ENCODE measurements at places on chromosomes 5 and 9. TPM values are rescaled to one million over a fixed set of nuclear protein-coding genes. Genes with fewer than 3 reads are reported as not detected.

The GSN gene
- polyA plus RNA-seq, result 214 TPM

The DIPK1B gene
- polyA plus RNA-seq, result 14.0 TPM

The ANKRD55 gene
- 0.57 TPM for polyA plus RNA-seq

The G3BP1 gene
- 107 TPM for polyA plus RNA-seq

The OR1J4 gene
- polyA plus RNA-seq, result not detected

The SLIT3 gene
- 15.2 TPM for polyA plus RNA-seq

The STING1 gene
- polyA plus RNA-seq, result 36.2 TPM

The TAF11L10 gene
- polyA plus RNA-seq, result not detected

The FGFR4 gene
- 181 TPM for polyA plus RNA-seq

The GPR21 gene
- polyA plus RNA-seq, result 0.14 TPM

The HSPB3 gene
- 118 TPM for polyA plus RNA-seq

The CCL27 gene
- 0.32 TPM for polyA plus RNA-seq

The CCL28 gene
- not detected for polyA plus RNA-seq

The SGCD gene
- 98.2 TPM for polyA plus RNA-seq

The POU5F2 gene
- polyA plus RNA-seq, result not detected

The NNT gene
- polyA plus RNA-seq, result not detected

The SPEF2 gene
- 7.0 TPM for polyA plus RNA-seq

The ANKRD33B gene
- polyA plus RNA-seq, result 1.3 TPM

The ORM1 gene
- 0.69 TPM for polyA plus RNA-seq

The IRGM gene
- not detected for polyA plus RNA-seq

The CSF1R gene
- 24.2 TPM for polyA plus RNA-seq

The LECT2 gene
- not detected for polyA plus RNA-seq

The IL5 gene
- polyA plus RNA-seq, result not detected

The JAKMIP2 gene
- not detected for polyA plus RNA-seq

The PCDHGC5 gene
- 0.97 TPM for polyA plus RNA-seq

The NME5 gene
- not detected for polyA plus RNA-seq

The SLC36A3 gene
- polyA plus RNA-seq, result not detected

The BASP1 gene
- polyA plus RNA-seq, result 31.0 TPM

The PCDHA1 gene
- polyA plus RNA-seq, result 0.04 TPM

The PPP1R26 gene
- 11.5 TPM for polyA plus RNA-seq

The S1PR3 gene
- polyA plus RNA-seq, result 29.1 TPM

The PCDHAC2 gene
- 9.4 TPM for polyA plus RNA-seq

All from muscle of arm (tissue), 14 donors.